Testis (tissue), 5 donors: ENCODE measurements at places on chromosomes 5 and 9.
A peak's percentile ranks its signal among the peaks of the same experiment; 100 is the strongest.

GRCh38 chr9:129398961-129399633 lies 221.0 kb upstream of the IER5L start:
- DNase-seq = no peak

DNA sequence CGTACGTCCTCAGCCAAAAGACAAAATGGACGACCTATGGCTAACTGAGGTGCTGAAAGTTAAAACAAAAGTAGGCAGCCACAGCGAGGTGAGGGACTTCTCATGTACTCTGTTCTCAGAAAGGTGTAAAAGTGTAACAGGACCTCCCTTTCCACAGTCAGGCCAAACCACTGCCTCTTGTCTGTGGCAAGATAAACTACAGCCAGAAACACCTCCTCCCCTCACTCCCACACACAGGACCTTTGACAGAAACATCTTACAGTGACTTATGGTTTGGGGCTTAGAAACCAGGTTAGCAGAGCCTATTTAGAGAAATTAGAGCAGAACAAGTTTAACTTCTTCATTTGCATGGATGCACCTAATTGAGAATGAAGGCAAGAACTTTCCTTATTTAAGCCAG lies 499.1 kb upstream of the GRIN3A start:
- DNase-seq = no peak

DNA sequence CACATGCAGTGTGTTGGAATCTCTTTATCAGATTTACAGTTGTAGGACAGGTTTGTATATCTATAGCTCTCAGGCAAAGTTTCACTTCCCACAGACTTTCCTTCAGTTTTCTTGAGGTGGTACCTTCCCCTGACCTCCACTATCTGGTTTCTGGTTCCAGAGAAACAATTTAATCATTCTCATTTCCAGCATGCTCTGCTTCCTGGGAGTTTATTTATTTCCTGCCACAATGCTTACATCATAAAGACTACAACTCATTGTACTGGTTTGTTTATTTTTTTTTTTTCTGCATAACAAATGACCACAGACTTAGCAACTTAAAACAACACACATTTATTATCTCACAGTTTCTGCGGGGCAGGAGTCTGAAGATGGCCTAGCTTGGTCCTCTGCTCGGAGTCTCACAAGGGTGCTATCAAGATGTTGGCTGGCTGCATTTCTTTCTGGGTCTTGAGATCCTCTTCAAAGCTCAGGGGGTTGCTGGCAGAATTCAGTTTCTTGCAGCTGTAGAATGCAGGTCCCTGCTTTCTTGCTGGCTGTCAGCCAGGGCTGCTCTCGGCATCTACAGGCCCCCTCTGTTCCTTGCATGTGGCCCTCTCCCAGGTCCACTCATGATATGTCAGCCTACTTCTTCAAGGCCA lies 247.7 kb downstream of the ENC1 start:
- no peak for DNase-seq

DNA sequence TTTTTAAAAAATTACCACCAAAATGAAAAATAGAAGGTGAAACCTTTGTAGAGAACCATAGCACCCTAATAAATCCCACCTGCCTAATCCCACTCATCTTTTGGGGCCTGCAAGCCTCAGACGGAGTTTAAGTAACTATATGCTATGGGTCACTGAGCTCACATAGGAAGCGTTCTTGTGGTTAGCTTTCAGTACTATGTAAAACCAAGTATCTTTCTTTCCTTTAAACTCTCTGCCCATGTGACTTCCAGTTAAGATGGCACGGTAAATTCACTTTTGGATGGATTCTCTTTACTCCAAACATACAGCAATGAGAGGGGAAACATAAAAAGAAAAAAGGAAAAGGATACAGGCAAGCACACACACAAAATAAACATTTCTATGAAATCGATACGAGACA lies 50.9 kb downstream of the FANCC start:
- DNase-seq = no peak

DNA sequence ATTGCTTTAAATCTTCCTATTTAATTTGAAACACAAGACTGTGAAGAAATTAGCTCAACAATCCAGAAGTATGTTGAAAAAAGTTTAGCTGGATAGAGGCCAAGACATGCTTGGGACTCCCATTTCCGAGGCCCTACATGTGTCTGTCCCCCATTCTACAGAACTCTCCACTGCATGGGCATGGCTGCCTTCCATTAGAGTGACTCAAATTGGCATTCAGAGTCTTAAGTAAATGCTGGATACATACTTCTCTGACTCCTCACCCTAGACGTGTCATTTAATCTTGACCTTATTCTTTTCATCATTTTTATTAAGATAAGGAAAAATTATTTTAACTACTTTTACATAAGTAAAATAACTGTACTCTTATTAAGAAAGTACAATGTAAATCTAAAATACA lies 530.4 kb upstream of the CDH9 start:
- DNase-seq = no peak

DNA sequence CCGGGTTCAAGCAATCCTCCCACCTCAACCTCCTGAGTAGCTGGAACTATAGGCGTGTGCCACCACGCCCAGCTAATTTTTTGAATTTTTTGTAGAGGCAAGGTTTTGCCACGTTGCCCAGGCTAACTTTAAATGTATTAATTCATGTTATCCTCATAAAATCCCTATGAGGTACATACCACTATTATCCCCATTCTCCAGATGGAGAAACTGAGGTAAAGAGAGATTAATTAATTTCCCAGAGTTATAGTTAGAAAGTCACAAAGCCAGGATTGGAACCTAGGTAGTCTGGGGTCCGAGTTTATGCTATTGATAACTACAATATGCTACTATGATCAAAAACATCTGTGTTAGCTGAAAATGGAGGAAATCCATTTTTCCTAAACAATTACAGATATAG lies 31.9 kb upstream of the GOLPH3 start:
- DNase-seq = no peak

GRCh38 chr9:123990427-123990826 lies 21.1 kb upstream of the LHX2 start:
- DNase-seq = no peak

GRCh38 chr5:157473383-157474320 lies 13.6 kb downstream of the NIPAL4 start:
- no peak for DNase-seq

GRCh38 chr9:21611891-21612290 lies 129.8 kb upstream of the IFNE start:
- no peak for DNase-seq

GRCh38 chr5:110846398-110847001 lies 107.7 kb downstream of the SLC25A46 start:
- DNase-seq = no peak

DNA sequence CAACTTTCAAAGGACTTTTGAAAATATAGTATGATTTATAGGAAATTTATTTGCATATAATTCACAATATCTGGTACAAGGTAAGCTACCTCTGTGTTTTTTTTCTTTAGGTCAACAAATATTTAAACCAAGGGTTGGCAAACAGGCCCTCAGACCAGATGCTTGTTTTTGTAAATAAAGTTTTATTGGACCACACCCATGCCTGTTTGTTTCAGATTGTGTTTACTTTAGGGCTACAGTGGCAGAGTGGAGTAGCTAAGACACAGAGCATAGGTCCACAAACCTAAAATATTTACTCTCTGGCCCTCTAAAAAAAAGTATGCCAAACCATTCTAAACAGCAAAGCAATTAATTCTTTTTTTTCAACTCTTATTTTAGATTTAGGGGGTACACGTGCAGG lies 119.7 kb upstream of the CCDC152 start:
- no peak for DNase-seq

DNA sequence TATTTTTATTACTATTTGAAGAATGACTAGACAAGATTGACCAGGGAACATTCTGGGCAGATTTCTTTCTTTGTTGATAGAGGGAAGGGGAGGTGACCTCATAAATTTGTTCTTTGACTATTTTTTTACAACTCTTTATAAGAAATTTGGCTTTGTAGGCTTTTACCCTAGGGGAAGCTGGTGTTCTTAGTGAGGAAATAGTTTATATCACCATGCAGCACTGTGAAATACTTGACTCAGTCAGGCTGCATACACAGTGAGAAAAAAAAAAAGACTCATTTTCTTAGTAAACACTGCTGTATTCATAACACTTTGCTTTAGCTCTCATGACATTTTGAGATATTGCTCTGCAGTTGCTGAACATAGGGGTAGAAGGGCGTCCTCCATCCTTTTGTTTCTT lies 336.6 kb upstream of the PIK3R1 start:
- no peak for DNase-seq

GRCh38 chr5:60339691-60340201 lies 360.2 kb downstream of the DEPDC1B start:
- no peak for DNase-seq

GRCh38 chr9:88037285-88037845 lies 63.0 kb upstream of the CDK20 start:
- no peak for DNase-seq

- no peak for DNase-seq
Measured at GRCh38 chr9:125998837-125999503, 251.8 kb downstream of the PBX3 start.

DNA sequence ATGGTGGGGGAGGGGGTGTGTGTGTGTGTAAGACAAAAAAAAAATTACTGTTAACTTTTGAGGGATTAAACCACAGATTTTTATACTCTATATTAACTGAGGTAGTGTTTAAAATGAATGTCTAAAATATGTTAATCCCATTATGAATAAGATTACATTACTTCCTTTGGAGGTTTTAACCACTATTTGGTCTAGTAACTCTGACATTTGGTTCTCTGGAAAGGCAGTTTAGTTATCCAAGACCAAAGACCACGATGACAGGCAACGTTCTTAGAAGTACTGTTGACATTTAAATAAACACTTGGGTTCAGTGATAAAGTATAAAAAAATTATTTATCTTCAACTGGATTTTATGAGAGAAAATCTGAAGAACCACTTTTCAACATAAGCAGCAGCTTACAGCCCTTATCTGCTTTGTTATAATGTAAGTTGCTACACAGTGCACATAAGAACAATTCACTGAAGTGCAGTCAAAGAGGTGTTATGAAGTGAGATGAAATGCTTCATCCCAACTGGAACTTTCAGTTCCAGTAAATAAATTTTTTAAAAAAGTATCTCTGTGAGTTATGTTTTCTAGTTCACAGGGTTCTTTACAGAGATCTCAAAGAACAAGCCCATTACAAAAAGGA lies 94.5 kb downstream of the OSMR start:
- DNase-seq = no peak

DNA sequence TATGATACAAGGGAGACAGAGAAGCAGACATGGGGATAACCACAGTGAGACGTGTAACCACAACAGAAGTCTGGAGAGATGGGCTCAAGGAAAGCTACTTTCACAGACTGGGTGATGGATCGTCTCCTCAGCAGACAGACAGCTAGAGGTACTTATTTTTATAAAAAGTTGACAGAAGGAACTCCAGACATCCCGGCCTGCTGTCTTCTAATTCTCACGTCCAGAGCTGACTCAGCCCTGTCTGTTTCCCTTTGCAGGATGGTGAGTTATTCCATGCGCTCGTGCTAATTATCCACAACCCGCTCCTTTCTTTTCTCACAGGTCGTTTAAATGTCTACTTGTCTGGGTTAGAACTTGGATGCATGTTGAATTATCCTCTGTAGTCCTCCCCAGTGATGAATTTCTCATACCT lies 304.5 kb downstream of the CWC27 start:
- no peak for DNase-seq

- no peak for DNase-seq
Measured at GRCh38 chr9:4596165-4596922, 65.8 kb upstream of the PLPP6 start.

DNA sequence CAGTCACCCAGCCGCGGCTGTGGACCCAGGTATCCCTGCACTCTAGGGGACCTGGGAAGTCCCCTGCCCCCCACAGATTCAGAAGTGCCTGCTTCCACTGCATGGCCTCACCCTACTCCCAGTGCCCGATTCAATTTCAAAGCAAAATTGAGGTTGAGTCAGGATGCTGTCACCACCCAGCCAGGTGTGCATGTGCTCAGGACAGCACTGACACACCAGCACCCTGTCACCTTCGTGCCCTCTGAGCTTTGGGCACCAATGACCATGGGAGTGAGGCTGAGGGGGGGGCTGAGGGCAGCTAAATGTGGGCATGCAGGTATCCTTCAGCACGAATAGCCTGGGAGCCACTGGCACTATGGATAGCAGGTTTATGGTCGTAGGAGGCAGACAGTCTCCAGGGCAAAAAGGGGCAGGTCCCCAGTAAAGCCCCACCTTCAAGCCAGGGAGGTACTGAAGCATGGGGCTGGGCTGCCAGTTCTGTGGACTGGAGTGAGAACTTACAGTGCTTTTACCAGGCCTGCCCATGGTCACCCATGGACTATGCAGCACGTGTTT lies 1151.6 kb upstream of the CDH6 start:
- DNase-seq = no peak

DNA sequence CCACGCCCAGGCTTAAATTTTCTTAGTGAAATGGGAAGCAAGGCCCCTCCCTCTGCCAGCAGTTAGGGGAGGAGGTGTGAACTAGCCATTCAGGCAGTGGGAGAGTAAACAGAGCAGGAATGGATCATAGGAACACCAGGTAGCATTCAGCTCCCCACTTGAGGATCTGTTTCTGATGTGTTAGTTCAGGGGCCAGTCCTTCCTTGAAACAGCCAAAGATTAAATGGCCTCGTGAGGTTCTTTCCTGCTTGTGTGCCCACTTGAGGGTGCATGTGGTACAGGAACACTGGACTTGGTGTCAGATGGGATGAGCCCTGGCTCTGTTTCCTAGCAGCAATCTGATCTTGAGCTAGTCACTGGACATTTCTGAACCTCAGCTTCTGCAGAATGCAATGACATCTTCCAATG lies 21.2 kb downstream of the FAXDC2 start:
- no peak for DNase-seq

DNA sequence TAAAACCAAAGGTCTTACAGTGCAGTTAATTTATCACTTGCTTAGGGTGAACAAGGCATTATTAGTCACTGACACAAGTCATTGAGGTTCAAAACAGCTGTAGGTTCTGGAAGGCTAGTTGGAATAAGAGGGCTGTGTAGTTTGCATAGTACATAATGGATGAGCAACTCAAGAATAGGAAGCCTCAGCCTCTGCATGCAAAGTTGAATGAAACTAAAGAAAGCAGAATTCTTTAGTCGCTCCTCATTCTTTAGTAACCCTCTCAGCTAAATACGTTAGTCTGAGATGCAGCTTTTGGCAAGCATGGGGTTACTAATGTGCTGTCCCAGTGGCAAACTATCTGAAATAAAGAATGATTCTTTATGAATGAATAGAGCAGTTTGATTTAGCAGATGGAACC lies 74.2 kb downstream of the ADGRV1 start:
- DNase-seq = no peak

DNA sequence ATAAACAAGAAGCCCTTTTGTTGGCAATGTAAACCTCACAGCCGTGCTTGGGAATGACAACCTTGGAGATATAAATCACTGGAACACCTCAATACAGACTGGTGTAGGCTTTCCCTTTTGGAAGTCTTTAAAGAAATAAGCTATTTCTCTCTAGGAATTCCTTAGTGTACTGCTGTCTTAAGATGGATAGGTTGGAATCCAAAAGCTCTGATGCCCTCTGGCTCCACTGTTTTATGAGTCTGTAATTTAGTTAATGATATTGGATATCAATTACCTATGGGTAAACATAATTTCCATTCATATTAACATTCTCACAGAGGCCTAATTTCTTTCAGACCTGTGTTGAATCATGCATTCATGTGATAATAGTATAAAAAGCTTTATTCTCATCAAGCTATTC lies 435.9 kb upstream of the MPDZ start:
- no peak for DNase-seq

GRCh38 chr9:132880324-132880661 lies 1.6 kb downstream of the SPACA9 start:
- DNase-seq = no peak

- no peak for DNase-seq
Measured at GRCh38 chr5:80109646-80110478, 74.7 kb downstream of the THBS4 start.

GRCh38 chr5:125411071-125411743 lies 664.8 kb upstream of the ZNF608 start:
- DNase-seq = peak; percentile 59

- no peak for DNase-seq
Measured at GRCh38 chr9:75964427-75964826, 74.0 kb downstream of the PCSK5 start.
